ENCODE measurements at places on chromosomes 6 and 20. TPM values are rescaled to one million over a fixed set of nuclear protein-coding genes. Genes with fewer than 3 reads are reported as not detected.

SIRPD gene
- not detected for total RNA-seq

DNAH8 gene
- total RNA-seq, result not detected

EYA4 gene
- 0.81 TPM for total RNA-seq

TTBK1 gene
- total RNA-seq, result not detected
